ENCODE measurements at places on chromosomes 5 and 9.
A peak's percentile ranks its signal among the peaks of the same experiment; 100 is the strongest.

- no peak for DNase-seq
Observed at GRCh38 chr5:151905557-151905961, 19.1 kb downstream of the GLRA1 start.

DNA sequence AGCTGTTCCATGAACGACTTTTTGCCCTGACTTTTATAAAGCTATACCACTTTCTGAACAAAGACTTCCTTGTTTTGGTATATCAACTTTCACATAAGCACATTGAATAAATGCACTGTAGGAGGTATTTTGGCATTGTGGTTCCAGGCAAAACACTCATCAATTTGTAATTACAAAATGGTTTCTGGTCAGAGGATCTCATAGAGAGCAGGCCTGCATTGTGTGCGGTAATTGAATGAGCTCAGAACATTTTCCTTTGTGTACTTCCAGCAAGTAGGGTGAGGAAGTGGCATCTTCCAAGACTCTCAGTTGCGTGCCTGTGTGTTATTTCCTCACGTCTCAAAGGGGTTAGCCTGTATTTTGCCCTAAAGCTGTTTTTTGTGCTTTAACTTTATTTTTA is 89.2 kb downstream of the PDE6A start:
- no peak for DNase-seq

DNA sequence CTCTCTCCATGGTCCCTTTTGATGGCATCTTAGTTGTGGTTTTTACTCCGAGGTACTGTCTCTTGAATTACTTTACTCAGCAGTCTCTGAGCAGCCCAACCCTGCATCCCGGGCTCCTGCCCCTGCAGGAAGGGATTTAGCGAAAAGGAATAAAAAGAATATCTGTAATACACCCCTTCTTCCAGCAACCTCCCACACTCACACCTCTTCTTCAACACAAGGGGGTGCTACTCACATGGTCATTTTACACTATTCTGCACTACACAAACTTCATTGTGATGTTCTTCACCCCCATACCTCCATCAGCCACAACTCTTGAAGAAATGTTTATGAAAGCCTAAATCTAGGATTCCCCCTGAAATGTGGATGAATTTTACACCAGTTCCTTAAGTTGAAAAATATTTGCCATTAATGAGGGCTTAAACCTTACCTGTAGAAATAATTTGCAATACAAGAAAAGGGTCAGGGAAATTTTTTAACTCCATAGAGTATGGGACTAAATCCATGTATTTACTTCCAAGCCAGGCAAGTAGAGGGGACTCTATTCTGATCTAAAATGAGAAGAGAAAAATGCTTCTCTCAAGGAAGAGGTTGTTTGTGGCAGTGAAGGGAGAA is 26.0 kb downstream of the TPD52L3 start:
- peak; percentile 21 for DNase-seq

- DNase-seq = no peak
Observed at GRCh38 chr5:68154119-68154857, 61.3 kb upstream of the PIK3R1 start.

- no peak for DNase-seq
Observed at GRCh38 chr9:4866239-4866969, 73.7 kb downstream of the RCL1 start.
